ENCODE measurements at places on chromosomes 2 and 18.

GRCh38 chr18:73774811-73775509, 372.7 kb downstream of the FBXO15 start:
- no peak for DNase-seq

GRCh38 chr2:206112108-206112507, 26.1 kb upstream of the INO80D start:
- no peak for DNase-seq

GRCh38 chr2:127355407-127356008, 32.3 kb downstream of the MAP3K2 start:
- no peak for DNase-seq

GRCh38 chr18:23793051-23793450, 103.8 kb downstream of the LAMA3 start:
- DNase-seq: no peak

- DNase-seq: no peak
These were observed 9.4 kb downstream of the C2orf42 start for GRCh38 chr2:70181363-70181956.

DNA sequence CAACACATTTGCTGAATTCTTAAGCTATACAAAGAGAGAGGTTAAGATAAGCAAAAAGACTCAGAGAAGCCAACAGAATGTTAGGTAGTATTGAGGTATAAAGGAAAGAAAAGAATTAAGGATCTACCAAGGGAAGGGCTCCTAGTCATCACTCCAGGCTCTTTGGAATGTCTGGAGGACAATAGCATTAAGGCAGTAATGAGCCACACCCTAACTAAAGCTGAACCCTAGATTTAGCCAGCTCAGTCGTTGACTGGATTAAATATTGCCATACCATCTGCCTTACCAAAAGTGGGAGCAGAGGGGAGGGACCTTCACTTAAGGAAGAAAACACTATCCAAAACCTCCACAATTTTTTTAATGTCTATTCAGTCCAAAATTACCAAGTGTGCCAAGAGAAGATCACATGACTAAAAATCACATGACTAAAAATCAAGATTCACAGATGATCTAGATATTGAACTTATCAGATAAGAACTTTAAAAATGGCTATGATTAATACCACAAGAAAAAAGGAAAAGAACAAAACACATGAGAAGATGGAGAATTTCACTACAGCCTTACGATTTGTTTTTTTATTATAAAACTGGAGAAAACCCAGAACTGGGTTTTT, 59.7 kb downstream of the EXOC6B start:
- no peak for DNase-seq

- no peak for DNase-seq
These were observed 99.5 kb upstream of the RNF152 start for GRCh38 chr18:61992285-61992684.

DNA sequence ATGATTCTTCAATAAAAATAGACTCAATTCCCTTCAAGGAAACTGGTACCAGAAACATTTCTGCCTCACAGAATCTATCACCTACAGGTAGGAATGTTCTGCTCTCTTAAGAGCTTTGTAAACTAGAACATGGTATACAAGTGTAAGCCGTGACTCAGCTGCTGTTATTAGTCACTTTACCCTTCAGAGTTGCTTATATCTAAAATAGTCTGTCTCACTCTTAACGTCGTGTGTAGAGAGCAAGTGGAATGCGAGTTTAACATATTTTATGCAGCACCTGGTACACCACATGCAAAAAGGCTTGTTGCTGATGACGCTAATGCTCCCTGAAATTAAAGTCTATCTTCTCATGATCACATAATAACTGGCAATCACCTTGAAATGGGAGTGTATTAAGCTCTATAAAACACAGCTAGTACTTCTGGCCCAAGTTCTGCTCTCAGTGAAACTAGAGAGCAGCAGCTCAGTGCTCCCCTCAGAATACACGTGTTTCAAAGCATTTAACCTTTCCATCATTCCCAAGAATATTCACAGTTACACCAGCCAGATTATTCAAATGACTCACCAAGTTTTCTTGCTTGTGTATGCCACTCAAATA, 420.0 kb downstream of the ZEB2 start:
- no peak for DNase-seq

- DNase-seq: no peak
These were observed 111.4 kb downstream of the NFATC1 start for GRCh38 chr18:79507076-79507545.
